ENCODE measurements at places on chromosomes 12 and 14.
A peak's percentile ranks its signal among the peaks of the same experiment; 100 is the strongest.

DNA sequence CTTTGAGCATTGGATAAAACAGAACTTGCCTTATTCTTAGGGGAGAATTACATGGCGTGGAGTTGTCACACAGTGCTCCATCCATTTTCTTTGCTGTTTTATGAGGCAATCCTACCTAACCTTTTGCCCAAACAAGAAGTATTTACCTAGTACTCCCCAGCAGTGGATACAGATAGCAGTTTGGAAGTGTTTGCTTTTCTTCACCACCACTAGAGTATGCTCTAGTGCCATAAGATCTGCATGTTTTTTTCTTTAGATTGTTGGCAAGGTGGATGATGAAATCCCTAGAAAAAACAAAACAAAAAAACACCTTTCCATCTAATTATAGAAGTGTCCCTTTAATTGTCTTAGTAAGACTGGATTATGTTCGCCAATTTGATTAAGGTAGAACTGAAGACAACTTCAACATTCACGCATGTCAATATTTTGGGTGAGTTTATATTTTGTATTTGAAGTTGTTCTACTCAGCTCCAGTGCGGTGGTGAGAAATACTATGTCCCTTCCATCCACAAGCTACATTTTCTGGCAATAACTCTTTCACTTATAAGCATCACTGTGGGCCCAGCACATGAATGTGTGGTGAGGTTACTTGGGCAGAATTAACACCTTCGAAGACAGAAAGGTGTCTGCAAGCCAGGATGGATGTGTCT, 23.6 kb upstream of the TMEM260 start:
- no peak for DNase-seq

DNA sequence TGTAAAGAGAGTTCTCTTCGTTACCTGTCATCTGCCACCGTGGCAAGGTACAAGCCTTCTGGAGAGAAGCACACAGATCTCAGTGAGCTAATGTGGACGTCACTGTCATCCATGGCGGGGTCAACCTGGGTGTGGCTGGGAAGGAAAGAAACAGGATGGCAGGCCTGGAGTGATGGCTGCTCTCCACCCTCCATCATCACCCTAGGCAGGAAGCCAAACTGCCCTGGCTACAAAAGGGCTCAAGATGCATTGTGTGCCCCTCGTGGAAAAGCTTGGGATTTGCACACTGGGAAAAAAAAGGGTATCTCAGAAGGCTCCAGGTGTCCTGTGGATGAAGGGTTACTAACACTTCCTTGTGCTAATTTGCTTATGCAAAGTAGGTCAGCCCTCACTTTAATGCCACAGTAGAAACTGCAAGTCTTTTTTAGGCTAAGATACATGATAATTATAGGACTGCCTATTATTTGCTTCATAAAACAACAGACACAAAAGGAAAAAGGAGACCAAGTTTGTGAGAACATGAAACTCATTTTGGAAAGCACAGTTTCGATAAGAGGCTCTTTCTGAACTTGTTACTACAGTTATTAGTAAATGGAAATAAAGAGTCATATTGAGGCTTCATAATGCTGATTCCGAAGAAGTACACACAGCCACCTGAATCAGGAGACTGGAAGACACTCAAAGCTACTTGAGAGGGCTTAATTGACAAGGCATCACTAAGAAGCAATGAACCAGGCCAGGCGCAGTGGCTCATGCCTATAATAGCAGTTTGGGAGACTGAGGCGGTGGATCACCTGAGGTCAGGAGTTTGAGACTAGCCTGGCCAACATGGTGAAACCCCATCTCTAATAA, 18.9 kb downstream of the RFC5 start:
- peak; percentile 15 for DNase-seq

GRCh38 chr12:65611396-65611795, 212.9 kb upstream of the HMGA2 start:
- DNase-seq, result no peak

DNA sequence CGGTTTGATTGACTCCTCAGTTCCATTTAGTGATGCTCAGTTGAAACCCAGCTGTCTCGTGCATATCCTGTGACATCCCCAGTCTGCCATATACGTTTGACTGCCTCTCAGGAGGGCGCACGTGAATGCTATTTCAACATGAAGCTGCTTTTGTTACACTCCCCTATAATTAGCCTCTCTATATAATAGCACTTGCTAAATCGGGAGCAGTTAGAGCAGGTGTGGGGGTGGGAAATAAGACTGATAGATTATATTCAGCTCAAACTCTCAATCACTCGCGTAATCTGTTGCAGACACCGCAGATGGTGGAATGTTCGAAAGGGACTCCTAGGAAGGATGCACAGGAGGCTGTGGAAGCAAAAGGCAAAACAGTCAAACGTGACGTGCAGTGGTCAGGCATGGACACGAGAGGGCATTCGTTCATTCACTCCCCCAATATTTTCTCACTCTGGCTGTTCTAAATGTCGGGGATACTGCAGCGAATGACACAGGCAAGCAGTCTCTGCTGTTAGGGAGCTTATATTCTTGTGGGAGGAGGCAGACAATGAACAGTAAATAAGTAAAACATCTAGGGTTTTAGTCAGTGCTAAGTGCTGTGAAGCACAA, 29.8 kb downstream of the KCNA1 start:
- peak; percentile 80 for DNase-seq

DNA sequence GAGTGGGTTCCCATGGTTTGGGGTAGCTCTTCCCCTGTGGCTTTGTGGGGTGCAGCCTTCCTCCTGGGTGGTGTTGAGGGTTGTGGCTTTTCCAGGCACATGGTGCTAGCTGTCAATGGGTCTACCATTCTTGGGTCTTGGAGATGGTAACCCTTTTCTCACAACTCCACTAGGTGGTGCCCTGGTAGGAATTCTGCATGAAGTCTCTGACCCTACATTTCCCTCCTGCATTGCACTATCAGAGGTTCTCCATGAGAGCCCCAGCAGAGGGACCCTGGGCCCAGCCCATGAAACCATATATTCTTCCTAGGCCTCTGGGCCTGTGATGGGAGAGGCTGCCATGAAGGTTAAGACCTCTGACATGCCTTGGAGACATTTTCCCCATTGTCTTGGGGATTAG, 1093.3 kb downstream of the SLC16A7 start:
- peak; percentile 37 for DNase-seq

DNA sequence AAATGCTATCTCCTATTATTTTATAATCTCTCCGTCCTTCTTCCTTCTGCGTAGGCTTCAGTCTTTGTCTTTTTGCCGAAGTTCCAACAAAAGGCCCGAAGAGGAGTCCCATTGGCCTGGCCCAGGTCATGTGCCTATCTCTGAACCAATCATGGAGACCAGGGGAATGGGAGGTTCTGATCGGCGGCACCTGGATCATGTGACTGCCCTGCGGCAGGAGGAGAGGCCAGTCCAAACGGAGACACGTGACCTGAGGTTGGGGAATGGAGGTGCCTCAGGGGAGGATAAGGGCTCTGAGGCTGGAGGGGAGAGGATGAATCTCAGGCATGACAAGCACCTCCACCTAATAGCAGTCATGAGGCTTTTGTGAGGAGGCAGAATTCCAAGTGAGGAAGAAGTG, 86.0 kb downstream of the AACS start:
- no peak for DNase-seq

- no peak for DNase-seq
These were observed 13.2 kb upstream of the SELPLG start for GRCh38 chr12:108646600-108647579.

GRCh38 chr12:60921541-60921940, 1325.7 kb downstream of the SLC16A7 start:
- DNase-seq, result no peak

- DNase-seq, result no peak
These were observed 794 bp upstream of the LRTM2 start for GRCh38 chr12:1819571-1819970.

DNA sequence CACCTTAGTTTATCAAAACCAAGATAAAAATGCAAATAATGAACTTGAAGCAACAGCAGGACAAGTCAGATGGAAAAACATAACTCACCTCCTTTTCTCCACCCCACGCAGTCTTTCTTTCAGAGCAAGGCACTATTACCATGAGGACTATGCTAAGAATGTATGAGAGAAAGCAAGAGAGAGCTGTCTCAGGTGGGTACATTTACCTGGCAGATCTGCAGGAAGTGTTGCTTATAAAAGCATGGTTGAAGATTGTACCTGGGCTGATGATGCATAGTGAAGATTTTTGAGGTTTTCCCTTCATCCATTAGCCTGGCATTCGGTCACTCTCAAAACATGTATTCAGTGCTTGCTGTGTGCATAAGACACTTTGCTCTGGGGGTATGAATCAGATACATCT, 68.8 kb upstream of the IFNG-AS1 start:
- DNase-seq, result no peak

- DNase-seq, result no peak
These were observed 85.9 kb downstream of the KIF21A start for GRCh38 chr12:39357041-39357440.

- peak; percentile 39 for DNase-seq
These were observed 8.0 kb downstream of the YY1 start for GRCh38 chr14:100246809-100247428.

DNA sequence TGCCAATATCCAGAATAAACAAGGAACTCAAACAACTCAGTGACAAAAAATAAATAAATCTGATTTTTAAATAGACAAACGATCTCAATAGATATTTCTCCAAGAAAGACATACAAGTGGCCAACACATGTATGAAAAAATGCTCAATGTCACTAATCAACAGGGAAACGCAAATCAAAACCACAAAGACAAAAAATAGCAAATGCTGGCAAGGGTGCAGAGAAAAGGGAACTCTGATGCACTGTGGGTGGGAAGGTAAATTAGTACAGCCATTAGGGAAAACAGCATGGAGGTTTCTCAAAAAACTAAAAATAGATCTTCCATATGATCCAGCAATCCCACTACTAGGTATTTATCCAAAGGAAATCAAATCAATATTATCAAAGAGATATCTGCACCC, 3.5 kb upstream of the EIF5 start:
- DNase-seq, result no peak

- no peak for DNase-seq
These were observed 42.6 kb downstream of the FRS2 start for GRCh38 chr12:69512820-69513219.

- no peak for DNase-seq
These were observed 34.8 kb downstream of the TUNAR start for GRCh38 chr14:95911456-95911855.

GRCh38 chr14:98958632-98959031, 313.4 kb downstream of the BCL11B start:
- DNase-seq, result no peak

- no peak for DNase-seq
These were observed 31.0 kb downstream of the ITGA7 start for GRCh38 chr12:55676707-55677106.

GRCh38 chr12:9977916-9978315, 6.7 kb downstream of the CLEC12A start:
- no peak for DNase-seq

DNA sequence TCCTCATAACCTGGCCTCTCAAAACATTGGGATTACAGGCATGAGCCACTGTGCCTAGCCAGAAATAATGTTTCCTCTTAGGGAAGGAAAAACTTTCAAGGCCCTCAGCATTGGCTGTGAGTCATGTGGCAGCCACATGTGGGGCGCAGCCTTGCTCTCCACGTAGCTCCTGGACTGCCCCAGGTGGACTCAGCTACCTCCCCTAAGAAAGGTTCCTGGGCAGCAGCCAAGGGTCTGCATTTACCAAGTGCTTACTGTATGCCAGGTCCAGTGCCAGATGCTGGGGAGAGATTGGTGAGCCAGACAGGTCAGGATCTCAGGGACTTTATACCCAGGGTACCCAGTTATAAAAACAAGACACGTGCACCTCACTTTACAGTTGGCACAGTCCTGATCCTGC, 3.7 kb upstream of the TRPV4 start:
- no peak for DNase-seq

GRCh38 chr14:24606297-24606696, 3.2 kb downstream of the GZMH start:
- DNase-seq, result no peak

- DNase-seq, result no peak
These were observed 53.6 kb downstream of the ARL6IP4 start for GRCh38 chr12:123034022-123034541.

- no peak for DNase-seq
These were observed 13.2 kb upstream of the MDM2 start for GRCh38 chr12:68794653-68795251.

GRCh38 chr12:89477633-89478279, 46.8 kb downstream of the GALNT4 start:
- no peak for DNase-seq

- DNase-seq, result no peak
These were observed 389.4 kb downstream of the ZFP36L1 start for GRCh38 chr14:68403191-68404145.

DNA sequence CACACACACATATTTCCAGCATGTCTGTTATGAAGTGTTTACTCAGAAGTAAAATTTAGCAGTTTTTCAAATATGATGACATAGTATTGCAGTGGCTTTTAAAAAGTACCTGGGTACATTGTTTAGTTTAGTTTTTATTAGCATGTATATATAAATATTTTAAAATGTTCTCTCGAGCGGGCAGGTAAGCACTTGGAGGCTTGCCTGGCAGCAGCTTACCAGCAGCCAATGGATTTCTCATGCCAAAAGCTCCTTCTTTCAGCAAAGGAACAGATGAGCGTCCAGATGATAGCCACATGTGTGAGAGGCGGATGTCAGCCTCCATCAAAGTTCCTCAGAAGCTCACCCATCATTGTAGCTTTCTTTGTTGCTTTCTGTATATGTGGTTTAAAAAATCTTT, 57.2 kb upstream of the LRIG3 start:
- no peak for DNase-seq
